ENCODE measurements at places on chromosomes 7 and 10.
A peak's percentile ranks its signal among the peaks of the same experiment; 100 is the strongest.

DNA sequence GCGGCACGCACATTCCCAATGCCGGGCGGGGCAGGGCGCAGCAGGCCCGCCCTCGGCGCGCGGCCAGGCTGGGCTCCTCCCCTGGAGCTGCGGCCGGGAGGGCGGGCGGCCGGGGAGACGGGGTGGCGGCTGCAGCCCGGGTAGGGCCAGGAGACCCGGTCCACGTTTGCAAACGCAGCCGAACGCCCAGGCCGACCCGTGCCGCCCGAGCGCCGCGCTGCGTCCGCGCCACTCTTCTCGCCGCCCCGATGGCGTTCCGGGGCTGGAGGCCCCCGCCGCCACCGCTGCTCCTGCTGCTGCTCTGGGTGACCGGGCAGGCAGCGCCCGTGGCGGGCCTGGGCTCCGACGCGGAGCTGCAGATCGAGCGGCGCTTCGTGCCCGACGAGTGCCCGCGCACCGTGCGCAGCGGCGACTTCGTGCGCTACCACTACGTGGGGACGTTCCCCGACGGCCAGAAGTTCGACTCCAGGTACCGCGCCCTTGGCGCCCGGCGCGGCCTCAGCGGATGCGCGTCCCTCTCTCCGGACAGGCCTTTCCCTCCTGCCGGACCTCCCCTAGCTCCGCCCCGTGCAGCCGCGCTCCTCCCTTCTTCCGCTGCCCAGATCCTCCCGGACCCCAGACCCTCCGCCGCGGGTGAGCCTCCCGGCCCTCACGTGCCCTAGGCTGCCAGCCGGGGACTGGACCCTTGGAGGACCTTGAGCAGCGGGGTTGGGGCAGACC lies at the start of gene FKBP9:
TSS of gene FKBP9 (plus strand) at position 115 of the 720 bp plus-strand sequence. CDS start at position 249, 134 bp downstream.
- peak; percentile 93 for DNase-seq

DNA sequence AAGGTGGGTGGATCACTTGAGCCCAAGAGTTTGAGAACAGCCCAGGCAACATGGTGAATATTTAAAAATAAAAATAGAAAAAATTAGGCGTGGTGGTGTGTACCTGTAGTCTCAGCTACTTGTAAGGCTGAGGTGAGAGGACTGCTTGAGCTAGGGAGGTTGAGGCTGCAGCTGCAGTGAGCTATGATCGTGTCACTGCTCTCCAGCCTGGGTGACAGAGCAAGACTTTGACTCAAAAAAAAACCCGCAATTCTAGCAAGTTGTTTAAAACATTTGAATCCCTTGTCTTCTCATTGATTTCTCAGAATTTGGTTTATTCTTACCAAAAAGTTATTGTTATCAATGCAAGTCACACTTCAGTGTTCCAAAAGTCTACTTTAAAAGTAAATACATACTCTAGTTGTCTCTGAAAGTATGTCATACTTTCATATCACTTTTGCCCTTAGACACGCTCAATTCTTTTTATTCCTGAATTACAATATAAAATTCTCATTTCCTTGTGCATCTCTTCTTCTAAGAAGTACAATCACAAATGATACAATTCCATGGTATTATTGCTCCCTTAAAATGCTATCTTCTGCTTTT lies 6.3 kb downstream of the EPC1 start:
- DNase-seq, result no peak

DNA sequence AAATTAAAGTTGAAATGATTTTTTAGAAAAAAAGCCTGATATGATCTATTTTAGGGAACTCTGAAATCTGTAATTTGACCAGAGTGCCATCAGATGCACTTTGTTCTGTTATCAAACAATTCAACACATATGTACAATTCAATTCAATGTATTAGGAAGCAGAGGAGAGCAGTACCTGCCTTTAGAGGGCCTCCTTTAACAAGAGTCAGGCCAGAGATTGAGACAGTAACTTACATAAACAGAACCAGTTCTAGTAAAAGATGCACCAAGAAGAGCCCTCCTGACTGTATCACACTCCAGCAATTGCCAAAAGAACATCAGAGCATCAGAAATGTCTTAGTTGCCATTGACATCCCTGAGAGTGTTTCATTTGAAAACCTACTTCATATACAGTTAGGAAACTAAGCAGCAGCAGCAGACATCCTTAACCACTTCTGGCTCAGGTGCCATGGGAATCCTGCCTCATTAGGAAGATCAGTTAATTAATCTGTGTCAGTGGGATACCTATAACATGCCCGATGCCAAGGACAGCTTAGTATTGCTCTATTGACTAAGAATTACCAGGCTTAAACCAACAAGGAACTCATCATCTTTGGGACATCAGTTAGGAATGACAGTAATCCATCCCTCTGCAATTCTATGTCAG lies 1222.6 kb upstream of the LRRN3 start:
- DNase-seq, result no peak

DNA sequence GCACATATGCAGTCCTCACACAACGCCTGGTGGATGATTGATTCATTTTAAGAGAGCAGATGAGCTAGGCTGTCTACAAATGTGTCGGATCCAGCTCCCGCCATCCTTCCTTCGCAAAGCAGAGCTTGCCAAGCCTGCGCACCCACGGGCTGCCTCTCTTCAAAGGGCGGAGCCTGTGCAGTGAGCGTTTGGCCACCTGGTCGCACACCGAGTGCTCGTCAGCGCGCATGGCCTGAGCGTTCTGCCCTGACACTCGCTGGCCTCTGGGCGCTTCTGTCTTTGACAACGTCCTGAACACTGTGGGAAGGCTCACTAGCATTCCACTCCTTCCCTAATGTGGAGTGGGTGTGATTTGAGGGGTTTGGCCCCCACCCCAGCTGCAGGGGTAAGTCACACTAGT lies 47.1 kb upstream of the TMEM72 start:
- peak; percentile 80 for DNase-seq

DNA sequence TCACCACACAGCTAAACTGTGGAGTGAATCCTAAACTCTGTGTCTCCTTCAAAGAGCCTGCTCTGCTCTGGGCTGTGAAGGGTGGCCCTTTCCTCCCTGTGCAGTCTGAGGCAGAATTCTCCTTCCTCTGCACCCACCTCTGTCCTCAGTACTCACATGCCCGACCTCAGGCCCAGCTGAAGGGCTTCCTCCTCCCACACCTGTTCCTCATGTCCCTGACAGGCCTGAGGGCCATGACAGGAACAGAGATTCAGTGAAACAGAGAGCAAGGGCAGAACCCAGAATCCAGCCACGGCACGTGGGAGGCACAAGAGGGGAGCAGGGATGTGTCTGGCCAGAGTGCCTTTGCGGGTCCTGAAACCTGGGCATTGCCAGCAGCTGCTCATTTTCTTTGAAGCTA lies 13.9 kb downstream of the CREB3L2 start:
- no peak for DNase-seq

- peak; percentile 88 for DNase-seq
Observed at GRCh38 chr7:105652359-105652993, 71.2 kb upstream of the EFCAB10 start.

- DNase-seq, result no peak
Observed at GRCh38 chr7:29035044-29035740, 77.1 kb upstream of the TRIL start.

- no peak for DNase-seq
Observed at GRCh38 chr10:48543182-48543844, 61.6 kb downstream of the ARHGAP22 start.

DNA sequence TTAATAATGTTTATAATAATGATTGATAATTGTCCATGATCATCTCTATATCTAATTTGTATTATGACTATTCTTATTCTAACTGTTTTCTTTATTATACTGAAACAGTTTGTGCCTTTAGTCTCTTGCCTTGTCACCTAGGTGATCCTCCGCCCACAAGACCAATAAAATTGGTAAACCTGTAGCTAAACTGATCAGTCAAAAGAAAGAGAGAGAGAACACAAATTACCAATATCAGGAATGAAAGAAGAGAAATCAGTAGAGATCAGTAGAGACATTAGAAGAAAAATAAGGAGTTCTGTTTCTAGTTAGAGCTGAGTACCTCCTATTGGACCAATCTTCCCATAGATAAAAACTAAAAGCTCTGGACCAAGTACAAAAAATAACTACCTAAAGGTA lies 6.1 kb upstream of the COA1 start:
- DNase-seq, result no peak

- DNase-seq, result no peak
Observed at GRCh38 chr10:111648046-111648445, 535.5 kb downstream of the GPAM start.

DNA sequence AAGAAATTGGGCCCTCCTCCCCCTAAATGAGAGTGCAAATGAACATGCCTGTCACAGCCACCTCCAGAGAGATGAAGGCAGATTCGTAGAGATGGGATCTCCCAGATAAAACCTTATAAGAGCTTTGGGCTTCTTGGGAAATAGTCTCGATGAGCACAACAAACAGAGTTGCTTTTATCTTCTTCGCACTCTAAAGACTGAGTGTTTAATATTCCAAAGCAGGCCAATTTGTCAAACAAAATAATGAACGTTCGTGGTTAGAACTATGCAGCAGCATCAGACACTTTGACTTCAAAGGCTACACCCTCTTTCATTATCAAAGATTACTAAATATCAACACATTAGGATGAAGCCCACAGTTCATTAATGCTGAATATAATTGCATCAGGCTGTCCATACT lies 256.2 kb downstream of the SKIDA1 start:
- DNase-seq, result no peak

- no peak for DNase-seq
Observed at GRCh38 chr7:67856046-67856445, 859.4 kb downstream of the TYW1 start.
